ENCODE measurements at places on chromosomes 2 and 18.

DNA sequence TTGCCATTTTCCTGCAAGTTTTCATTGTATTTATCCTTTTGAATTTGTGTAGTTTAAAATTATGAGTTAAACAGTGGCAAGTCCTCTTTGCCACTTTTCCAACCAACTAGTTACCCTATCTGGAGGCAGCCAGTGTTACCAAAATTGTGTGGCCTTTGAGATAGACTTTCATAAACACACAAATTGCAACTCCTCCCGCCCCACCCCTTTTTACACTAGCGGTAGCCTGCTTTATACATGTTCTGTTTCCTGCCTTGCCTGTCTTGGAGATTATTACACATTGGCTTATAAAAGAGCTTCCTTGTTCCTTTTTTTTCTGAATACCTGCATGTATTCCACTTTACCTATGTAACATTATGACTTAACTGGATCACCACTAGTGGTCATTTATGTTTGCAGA lies 56.5 kb downstream of the RPIA start:
- no peak for DNase-seq

GRCh38 chr2:240851078-240851991 lies 17.3 kb upstream of the AGXT start:
- peak; percentile 38 for DNase-seq

DNA sequence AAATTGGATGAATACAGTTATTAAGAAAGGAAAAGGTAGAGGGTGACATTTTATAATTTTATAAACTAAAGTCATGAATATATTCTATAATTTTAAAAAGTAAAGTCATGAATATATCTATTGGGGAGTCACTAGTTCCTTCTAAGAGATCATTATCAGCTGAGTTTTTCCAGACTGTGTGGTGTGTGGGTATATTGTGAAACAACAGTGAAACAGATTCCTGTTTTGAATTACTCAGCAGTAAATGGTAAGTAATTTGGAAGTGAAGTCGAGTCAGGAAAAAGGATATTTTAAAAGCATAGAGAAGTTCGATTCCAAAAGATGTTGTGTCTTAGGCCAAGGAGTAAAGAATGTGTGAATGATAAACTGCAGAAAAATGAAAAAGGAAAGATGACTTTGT lies 1018.2 kb upstream of the NXPH2 start:
- DNase-seq: no peak

- DNase-seq: no peak
Measured at GRCh38 chr2:9802576-9802993, 40.7 kb upstream of the TAF1B start.

DNA sequence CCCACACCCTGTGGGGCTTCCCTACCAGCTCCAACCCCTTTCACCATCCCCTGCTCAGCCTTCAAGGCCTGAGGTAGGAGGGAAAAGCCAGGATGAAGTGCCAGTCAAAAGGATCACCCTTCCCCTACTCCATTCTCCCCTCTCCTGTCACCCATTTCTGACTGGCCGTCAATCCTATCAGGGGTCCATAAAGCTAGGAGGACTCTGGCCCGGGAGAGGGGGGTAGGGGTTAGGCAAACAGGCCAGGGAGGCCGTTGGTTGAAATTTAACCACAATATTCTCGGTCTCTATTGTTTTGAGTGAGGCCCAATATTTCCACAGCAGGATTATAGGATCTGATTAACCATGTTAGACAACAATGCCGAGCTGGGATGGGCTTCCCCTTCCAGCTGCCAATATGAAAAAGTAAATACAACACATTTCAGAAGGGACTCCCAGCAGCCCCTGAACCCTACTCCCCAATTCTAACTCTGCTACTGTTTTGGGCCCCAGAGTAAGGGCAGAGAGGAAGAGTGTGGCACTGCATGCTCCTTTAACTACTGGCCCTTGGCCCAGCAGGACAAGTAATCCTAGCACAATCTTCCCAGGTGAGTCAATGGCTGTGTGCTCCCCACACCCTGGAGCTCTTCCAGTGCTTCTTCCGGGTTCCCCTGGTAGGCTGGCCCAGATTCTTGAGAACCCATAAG lies 10.6 kb upstream of the IHH start:
- DNase-seq: peak; percentile 18

- DNase-seq: no peak
Measured at GRCh38 chr2:54867457-54867856, 144.0 kb downstream of the EML6 start.

DNA sequence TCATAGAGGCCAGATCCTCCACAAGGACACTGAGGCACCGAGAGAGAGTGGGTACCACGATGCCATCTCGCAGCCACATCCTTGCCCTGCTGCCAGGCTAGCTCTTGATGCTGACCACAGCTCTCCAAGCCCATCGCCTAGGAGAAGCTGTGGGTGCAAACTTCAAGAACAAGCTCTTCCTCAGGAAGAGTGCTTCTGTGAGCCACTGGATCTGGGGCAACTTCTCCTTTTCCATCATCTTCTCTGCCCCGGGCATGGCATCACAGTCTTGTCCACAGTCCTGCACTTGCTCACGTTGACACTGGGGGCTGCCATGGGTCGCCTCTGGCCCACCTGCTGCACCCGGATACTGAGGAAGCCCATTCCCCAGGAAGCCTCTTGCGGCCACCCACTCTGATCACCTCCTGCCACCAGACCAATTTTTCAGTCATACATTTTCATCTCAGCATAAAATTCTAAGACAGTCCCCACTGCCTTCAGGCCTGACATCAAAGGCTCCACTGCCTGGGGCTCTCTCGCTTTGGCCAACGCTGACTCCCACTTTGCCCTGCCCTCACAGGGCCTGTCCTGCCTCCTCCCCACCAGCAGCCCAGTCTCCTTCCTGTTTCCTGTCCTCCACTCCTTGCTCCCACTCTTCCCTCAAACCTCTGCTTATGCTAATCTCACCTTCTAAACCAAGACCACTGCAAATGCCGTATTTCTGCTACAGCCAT lies 243.9 kb downstream of the AFF3 start:
- DNase-seq: no peak

DNA sequence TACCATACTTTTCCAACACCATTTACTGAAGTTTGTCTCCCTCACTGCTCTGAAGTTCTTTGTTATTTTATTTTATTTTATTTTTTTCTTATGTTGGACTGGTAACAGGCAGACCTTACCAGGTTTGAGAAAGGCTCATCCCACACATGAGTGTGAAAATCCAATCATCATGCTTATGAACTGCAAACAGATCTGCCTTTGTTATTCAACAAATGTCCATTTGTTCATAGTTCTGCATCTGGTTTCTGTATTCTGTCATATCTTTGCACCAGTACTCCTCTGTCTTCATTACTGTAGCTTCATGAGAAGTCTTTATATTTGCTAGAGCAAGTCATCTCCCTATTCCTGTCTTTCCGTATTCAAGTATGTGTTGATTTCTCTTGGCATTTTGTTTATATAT lies 5.3 kb downstream of the RNU2-63P start:
- DNase-seq: no peak

GRCh38 chr2:66661253-66662173 lies 226.6 kb downstream of the MEIS1 start:
- no peak for DNase-seq

DNA sequence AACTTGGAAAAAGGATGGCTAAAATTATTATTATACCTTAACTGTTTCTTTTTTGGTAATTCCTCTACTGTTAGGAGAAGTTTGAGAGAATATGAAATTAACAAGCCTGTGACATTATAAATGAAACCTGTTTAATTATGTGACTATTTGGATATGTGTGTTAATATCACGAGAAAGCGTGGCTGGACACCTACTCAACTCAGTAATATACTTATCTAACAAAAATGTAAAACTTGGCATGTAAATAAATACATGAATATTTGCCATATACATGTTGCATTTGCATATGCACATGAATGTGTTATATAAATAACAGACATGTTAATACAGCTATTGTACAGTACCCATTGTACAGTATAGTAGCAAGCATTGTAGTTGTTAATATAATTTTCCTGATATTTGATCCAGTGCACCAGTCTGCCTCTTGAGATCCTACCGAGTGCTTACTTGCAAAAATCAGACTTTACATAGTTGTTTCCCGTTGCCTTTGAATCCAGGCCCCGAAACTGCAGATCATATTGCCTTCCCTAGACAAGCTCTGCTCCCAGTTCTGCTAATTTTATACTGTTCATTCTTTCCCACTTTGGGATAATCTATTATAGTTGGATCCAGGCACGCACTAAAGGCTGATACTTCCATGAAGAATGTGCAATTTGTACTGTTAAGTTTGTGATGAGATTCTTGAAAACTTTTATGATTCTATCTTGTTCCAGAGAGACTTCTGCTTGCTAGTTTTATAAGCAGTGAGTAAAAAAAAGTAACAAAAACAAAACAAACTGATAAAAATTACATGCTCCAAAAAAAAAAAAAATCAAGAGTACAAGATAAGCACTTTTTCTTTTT lies 395.6 kb downstream of the ARHGAP15 start:
- DNase-seq: peak; percentile 23

- DNase-seq: peak; percentile 33
Measured at GRCh38 chr2:209523867-209524266, 100.0 kb downstream of the MAP2 start.

DNA sequence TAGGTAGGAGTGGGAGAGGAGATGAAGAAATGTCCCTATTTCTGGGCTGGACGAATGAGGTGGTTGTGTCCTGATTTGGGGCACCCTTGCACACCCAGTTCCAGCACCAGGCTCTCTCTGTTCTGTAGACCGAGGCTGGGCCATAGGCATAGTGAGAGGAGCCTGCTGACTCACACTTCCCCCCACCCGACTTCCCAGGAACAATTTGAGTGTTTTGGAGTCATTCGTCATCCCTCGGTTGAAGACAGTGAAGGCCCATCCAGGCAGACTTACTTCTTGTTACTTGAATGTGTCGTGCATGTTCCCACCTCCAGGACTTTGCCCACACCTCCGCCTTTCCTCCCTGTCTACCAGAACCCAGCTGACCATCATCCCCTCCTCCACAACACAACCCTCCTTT lies 179.1 kb downstream of the HAUS1 start:
- DNase-seq: peak; percentile 26

- no peak for DNase-seq
Measured at GRCh38 chr2:205091411-205091810, 546.1 kb downstream of the PARD3B start.

GRCh38 chr2:23508066-23508390 lies 123.0 kb downstream of the KLHL29 start:
- DNase-seq: no peak

DNA sequence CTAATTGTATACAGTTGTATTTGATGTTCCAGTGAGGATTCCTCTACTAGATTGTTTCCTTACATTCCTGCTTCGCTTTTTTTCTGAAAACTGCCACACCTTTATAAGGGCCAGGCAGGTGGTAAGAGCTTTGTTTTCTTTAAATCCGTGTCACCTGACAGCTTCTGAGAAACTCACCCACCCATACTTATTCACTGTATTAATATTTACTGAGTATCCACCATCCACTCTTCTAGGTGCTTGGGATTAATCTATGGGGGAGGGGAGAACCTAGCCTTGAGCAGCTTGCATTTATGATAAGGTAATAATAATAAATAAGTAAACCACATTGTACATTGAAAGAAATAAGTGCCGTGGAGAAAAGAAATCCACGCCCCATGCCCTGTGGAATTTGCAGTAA lies 174.7 kb upstream of the AGAP1 start:
- no peak for DNase-seq

DNA sequence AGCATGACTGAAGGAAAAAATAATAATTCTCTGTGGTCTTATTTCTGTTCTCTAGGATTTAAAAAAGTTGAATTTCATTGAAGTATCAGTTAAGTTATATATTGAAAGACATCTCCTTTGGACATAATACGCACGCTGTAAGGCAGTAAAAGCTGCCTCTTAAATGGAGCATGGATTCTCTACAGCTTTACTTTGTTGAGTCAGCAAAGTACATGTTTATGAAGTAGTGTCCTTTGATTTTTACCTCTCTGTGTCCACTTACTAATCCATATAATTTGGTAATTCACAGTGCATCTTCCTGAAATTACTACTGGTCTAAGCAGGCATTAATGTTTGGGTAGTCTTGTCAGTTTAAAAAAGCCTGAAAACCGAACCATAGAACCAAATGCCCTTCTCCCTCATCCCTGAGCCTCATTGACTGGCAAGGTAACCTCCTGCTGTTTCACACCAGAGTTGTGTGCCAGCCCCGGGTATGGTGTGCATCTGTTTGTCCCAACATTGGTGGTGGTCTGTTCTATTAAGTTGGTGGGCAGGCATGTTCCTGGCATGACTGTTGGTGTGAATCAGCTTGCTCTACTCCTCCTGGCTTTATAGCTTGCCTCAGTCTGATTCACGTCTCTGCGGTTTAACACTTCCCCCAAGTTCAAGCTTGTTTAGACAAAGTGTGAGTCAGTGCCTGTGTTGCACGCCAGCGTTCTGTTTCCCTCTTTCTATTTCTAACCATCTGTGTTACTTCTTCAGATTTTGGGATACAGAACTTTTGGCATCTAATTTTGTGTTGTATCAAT lies 71.0 kb upstream of the ITM2C start:
- DNase-seq: peak; percentile 100

- no peak for DNase-seq
Measured at GRCh38 chr2:55063713-55064323, 13.6 kb upstream of the RTN4 start.

- DNase-seq: no peak
Measured at GRCh38 chr2:123747326-123747725, 277.8 kb upstream of the CNTNAP5 start.

DNA sequence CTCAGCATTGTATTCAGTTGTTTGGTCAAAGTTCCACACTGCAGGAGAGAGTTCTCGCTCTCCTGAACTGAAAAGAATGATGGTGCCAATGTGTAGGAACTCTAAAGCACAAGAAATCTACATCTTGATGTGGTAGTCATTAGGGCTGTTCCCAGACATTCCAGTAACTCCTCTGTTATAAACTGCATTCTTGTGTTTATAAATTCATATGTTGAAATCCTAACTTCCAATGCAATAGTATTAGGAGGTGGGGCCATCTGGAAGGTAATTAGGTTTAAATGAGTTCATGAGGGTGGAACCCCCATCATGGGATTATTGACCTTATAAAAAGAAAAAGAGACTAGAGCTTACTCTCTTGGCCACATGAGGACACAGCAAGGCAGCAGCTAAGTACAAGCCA lies 239.6 kb downstream of the CDH20 start:
- DNase-seq: peak; percentile 26

GRCh38 chr2:136116151-136116812 lies 1.7 kb downstream of the CXCR4 start:
- no peak for DNase-seq

GRCh38 chr2:60125611-60126426 lies 427.6 kb downstream of the BCL11A start:
- no peak for DNase-seq
